Glomerular endothelial cell (primary cell): ENCODE measurements at places on chromosomes 3 and 15. TPM values are rescaled to one million over a fixed set of nuclear protein-coding genes. Genes with fewer than 3 reads are reported as not detected.

The EIF2B5 gene
- 21.1 and 29.8 TPM in 2 replicates for total RNA-seq

The ZBED2 gene
- total RNA-seq: 0.41 and 1.3 TPM in 2 replicates

The CCR1 gene
- not detected in 2 replicates for total RNA-seq

The AMIGO3 gene
- total RNA-seq: 0.19 and 1.2 TPM in 2 replicates

The HYAL1 gene
- total RNA-seq: 0.73 and 1.2 TPM in 2 replicates

The RFTN1 gene
- 78.3 and 84.4 TPM in 2 replicates for total RNA-seq

The TMEM207 gene
- total RNA-seq: not detected in 2 replicates

The CRBN gene
- 43.1 and 44.4 TPM in 2 replicates for total RNA-seq

The LMAN1L gene
- total RNA-seq: 0.64 TPM in 1 of 2 replicates, not detected in the other

The THRB gene
- total RNA-seq: 0.06 and 1.6 TPM in 2 replicates

The CILP gene
- 0.12 TPM in 1 of 2 replicates, not detected in the other for total RNA-seq

The ZIC4 gene
- total RNA-seq: not detected in 2 replicates

The PTH1R gene
- total RNA-seq: not detected in 2 replicates
